ENCODE measurements at places on chromosomes 11 and 22.

GRCh38 chr11:67098799-67099429, 20.1 kb upstream of the KDM2A start:
- no peak for DNase-seq

DNA sequence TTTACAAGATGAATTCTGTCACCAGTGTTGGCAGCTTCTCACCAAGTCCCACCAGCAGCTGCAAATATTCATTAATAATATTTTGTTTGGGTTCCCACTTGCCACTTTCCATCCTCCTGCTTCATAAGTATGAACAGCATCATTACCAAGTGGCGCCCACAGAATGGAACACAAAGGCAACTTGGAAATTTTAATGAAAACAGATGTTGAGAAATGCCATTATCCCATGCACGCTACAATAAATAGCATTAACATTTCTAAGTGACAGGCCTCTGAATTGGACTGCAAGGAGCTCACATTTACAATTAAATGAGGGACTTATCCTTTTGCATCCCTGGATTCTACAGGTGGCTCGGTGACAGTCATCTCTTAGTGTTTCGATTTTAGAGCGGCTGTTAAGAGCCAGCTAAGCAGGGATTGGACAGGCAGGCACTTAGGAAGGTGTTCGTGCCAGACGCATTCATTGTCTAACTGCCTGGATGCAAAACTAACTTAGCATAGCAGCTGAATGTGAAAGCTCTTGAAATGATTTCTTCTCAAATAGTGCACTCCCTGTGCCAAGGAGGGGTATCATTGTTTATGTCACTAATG, 170.3 kb downstream of the KIRREL3 start:
- DNase-seq = no peak

GRCh38 chr11:72637926-72638325, 36.3 kb downstream of the PDE2A start:
- DNase-seq = no peak

- no peak for DNase-seq
These were observed 10.1 kb downstream of the TXN2 start for GRCh38 chr22:36471341-36471821.

DNA sequence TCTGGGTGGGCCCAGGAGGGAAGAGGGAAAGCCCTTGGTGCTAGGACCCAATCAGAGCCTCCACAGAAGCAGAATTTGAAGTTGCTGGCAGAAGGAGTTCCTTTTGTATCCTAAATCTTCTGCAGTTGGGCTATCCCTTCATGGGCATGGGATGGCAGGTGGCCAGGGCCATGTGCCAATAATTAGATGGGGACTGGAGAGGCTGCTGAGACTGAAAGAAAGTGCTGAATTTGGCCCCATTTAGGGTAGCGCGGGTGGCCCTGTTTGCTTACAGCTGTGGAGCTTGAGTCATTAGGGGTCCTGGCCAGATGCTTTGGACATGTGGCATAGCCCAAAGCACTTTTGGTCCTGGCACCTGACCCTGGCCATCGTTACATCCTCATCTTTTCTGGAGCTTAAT, 27.1 kb downstream of the PARVA start:
- no peak for DNase-seq

- no peak for DNase-seq
These were observed 49.0 kb upstream of the DKK3 start for GRCh38 chr11:12057299-12057980.

- no peak for DNase-seq
These were observed 24.2 kb upstream of the ST3GAL4 start for GRCh38 chr11:126331286-126331685.

GRCh38 chr11:131504199-131504949, 134.0 kb downstream of the NTM start:
- no peak for DNase-seq

GRCh38 chr11:58628446-58628845, 6.0 kb downstream of the CNTF start:
- DNase-seq = no peak

GRCh38 chr11:121944556-121945230, 171.3 kb downstream of the BLID start:
- no peak for DNase-seq

DNA sequence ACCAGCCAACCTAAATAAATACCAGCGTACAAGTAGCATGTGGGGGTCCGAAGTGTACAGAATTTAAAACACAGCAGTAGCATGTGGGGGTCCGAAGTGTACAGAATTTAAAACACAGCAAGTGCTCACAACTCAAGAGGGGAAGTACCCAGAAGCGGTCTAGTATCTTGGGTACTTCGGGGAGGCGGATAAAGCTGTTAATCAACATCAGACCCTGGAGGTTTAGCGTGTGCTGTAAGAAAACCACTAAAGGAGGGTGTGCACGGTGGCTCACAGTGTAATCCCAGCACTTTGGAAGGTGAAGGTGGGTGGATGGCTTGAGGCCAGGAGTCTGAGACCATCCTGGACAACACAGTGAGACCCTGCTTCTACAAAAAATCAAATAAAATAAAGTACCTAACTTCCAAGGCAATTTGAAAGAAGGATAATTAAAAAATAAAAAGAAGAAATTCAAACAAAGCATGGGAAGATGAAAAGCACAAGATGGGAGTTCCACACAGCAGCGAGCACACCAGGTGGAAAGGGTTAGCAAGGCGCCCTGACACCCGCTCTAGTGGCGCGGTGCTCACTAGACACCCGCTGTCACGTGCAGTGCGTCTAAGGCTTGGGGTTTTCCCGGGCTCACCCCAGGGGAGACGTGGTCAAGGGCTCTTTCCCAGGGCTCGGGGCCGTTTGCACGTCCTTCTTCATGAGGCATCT, 35.0 kb upstream of the MOB2 start:
- DNase-seq = no peak

GRCh38 chr11:73361953-73362776, 14.0 kb upstream of the RELT start:
- no peak for DNase-seq

DNA sequence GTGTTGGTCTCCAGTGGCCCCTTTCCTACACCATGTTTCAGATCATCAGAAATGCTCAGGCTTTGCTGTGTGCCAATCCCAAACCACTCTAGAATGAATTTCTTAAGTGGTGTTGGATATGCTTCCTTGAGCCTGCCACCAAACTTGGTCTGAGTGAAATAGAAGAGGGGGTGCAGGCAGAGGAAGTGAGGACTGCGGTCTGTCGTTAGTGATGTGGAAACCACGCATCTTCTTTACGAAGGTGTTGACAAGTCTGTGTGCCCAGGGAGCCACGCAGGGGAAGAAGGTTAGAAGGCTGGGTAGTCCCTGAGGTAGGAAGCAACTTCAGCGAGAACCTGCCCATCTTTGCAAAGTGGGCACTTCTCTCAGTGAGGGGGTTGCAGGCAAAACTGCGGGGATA, 187.4 kb upstream of the NAV2 start:
- DNase-seq = no peak

- no peak for DNase-seq
These were observed 18.3 kb upstream of the GALNT18 start for GRCh38 chr11:11640152-11640551.

- no peak for DNase-seq
These were observed 343.5 kb downstream of the TENM4 start for GRCh38 chr11:79097246-79097875.

DNA sequence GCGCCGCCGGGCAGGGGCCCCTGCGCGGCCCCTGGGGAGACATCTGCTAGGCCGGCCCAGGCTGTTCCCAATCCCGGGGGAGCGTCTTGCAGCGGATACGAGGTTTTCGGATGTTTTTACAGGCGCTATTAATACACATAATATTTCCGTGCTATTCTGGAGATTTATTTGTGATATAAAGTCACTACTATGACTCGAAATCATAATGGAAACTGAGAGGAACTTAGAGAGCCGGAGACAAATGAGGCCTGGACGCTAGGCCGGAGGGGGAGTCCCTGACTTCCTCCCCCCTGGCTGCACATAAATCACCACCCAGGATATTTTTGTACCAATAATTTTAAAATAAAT, 91.7 kb upstream of the ANO1 start:
- no peak for DNase-seq

DNA sequence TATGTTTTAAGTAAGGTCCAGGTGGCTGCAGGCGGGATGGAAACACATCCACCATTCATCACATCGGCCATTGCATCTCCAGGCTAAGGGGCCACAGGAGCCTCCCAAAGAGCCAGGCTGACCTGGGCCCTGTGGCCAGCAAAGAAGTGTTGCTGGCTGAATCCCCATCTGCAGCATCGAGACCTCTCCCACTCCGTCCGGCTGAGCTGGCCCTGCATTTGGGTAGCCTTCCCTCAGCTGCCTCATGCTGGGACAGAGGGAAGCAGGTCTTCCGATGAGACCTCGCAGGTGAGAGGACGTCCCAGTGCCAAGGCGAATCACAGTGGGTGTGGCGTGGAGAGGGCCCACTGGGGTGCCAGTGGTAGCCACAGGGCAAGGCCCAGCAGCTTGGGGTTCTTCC, 24.5 kb downstream of the RSPH14 start:
- no peak for DNase-seq

DNA sequence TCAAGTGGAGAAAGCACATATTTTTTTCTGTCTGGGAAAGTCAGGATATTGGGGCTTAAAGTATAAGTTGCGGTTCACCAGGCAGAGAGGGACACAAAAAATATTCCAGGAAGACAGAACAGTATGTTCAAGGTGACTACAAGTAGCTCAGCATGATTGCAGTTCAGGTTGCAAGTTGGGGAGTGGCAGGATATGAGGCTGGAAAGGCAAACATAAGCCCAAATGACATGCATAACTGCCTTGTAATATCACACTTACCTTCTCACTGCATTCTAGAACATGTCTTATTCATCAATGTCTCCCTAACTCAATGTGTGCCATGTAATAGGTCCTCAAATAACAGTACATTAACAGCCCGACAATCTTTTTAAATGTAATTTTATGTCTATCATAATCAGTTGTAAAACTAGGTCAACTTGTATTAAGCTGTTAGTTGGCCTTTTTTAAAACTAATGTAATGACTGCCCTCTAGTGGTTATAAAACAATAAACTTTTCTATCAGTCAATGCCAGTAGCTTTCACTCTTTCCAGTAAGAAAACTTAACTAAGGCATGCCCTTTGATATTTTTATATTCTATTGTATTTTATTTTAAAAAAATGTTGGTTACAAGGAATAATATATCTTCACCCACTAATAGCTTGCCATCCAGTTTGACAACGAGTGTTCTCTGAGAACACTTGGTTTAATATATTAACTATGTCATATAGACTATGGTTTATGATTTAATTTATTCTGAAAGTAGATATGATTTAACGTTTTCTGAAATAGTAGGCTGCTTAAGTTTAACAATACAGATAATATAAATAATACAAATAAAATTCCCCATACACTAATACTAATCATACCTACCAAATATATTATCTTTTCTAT, 39.4 kb upstream of the CFAP300 start:
- DNase-seq = peak; percentile 6

DNA sequence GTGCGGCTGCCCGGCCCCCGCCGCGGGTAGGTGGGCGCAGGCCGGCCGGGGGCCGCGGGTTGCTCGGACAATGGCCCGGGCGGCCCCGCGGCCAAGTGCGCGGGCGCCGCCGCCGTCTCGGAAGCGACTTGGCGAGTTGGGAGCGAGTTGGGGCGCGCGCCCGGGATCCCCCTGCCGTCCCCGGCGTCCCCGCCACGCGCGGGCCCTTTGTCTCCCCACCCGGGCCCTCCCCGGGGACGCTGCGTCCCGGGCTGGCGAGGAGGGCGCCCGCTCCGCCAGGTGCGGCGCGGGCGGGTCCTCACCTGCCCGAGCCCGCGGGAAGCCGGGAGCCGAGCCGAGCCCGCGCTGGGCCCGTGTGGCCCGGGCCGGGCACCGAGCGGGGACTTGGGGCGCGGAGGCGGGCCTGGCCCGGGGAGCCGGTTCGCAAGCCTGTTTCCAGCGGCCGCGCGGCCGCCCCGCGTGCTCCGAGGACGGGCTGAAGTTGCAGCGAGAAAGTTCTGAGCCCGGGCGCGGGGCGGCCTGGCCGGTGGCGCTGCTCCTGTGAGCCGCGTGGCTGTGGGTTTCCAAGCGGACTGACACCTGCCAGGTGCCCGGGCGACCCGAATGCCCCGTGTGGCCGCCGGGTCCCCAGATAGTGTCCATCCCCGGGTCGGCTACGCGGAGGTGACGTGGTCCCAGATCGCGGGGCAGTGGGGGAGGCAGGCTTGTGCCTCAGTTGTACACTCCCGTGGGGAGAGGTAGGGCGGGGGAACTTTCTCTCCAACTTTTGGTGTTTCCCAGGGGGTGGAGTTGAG, 586 bp downstream of the LRP5 start:
- no peak for DNase-seq

DNA sequence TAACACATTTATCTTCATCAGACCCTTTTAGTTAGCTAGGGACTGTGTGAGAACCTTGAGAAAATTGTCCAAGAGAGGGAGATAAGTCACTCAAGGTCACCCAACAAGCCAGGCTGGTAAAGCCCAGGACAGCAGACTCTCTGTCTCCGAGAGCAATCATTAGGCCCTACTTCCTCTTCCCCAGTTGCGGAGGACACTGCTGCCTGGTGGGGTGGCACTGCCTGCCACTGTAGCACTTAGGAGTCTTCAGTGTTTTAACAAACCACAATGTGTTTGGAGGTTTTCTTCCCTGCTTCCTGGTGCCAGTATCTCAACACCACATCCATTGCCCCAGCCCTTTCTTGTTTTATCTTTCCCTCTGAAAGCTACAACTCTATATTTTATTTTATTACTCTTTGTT, 132.1 kb upstream of the LDLRAD3 start:
- DNase-seq = no peak

- DNase-seq = no peak
These were observed 11.4 kb upstream of the TCP11L1 start for GRCh38 chr11:33027846-33028536.

- DNase-seq = no peak
These were observed 225.5 kb upstream of the NARS2 start for GRCh38 chr11:78800096-78800690.

DNA sequence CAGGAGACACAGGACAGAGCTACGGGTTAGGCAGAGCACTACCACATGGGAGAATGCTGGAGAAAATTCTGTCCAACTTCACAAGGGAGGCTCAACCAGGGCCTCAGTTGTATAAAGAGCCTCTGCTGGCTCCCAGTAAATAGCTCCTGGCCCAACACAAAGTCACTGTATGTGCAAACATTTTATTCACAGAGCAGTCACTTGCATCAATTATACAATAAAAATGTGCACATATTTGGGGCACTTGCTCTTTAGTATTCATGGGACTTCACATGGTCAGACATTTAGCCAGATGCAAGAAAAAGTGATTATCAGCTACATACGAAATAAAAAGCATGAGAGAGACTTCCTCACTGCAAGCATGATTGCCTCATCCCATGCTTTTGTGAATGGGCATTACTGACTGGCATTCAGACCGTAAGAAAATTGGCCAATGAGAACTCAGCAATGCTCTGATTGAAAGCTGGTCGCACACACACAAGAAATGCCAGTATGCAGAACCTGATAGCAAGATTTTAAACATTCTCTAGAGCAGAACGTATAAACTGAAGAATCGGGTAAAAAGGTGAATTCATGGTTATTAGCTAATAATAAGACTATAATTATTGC, 39.4 kb downstream of the BLID start:
- DNase-seq = no peak

DNA sequence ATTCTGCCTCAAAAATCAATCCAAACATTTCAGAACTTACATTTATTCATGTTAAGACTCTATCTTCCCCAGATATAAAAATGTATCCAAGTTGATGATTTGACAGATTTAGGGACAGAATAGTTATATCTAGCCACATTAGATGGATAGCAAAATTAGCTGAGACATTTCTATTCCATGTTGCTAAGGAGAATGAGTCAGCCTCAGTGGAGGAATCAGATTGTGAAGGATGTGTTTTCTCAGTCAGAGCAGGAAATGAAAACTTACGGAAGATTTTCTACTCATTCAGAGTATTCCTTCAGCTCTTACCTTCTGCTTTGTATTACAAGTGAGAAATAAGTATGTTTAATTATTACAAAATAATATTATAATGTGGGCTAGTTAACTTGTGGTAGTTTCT, 556.3 kb upstream of the ANO3 start:
- no peak for DNase-seq

Data from skeletal muscle cell (primary cell).